ENCODE measurements at places on chromosomes 7 and 10.

DNA sequence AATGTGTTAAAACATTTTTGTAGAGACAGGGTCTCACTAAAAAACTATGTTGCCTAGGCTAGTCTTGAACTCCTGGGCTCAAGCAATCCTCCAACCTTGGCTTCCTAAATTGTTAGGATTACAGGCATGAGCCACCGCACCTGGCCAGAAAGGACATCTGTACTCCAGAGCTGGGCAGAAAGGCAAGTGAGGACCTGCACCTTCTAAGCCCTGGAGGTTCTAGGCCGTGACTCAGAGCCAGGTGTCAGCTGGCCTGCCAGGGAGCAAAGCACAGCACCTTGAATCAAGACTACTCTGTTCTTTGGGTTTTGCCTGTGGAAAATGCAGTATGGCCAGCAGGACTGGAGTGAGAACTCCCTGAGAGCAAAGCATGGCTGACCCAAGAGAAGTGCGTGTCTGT is 396.5 kb downstream of the ADRA2A start:
- DNase-seq, result no peak

GRCh38 chr10:122257041-122257440 is 14.1 kb upstream of the BTBD16 start:
- no peak for DNase-seq

GRCh38 chr7:55124989-55125875 is 106.4 kb downstream of the EGFR start:
- DNase-seq, result no peak

DNA sequence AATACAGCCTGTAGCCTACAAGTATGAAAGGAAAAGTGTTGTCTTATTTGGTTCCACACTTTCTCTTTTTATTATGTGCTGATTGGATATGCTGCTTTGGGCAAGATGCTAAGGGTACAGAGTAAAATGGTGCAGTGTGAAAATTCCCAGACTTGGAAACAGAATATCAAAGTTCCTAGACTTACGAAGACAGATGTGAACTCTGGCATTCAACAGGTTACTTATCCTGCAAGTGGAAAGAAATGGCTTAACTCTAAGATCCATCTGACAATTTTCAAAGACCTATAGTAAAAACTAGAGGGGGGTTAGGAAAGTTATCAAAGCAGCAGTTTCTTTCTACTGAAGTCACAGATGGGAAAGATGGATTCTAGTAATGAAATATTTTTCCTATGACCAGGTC is 24.1 kb downstream of the CUTC start:
- DNase-seq, result no peak

GRCh38 chr7:95391761-95392160 is 4.4 kb downstream of the PON3 start:
- DNase-seq, result no peak

DNA sequence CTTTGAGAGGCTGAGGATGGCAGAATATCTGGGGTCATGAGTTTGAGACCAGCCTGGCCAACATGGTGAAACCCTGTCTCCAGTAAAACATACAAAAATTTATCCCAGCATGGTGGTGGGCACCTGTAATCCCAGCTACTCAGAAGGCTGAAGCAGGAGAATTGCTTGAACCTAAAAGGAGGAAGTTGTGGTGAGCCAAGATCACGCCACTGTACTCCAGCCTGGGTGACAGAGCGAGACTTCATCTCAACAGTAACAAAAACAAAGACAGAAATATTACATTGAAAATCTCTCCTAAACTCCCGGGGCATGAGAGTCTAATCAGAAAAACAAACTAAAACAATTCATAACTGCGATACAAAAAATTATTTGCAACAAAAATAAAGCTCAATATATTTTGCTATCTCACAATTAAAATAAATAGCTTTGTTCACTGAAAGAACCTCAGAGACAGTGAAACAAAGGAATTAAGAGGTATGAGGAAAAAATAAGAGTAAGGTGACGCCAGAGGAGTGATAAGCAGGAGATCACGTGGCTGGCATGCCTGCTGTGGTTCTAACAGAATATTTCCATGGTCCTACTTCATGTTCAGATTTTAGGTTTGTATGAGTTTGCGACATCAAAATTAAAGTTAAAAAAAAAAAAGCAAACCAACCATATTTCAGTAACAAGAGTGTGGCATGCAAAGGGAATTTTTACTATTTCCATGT is 527.7 kb upstream of the POM121L12 start:
- no peak for DNase-seq

DNA sequence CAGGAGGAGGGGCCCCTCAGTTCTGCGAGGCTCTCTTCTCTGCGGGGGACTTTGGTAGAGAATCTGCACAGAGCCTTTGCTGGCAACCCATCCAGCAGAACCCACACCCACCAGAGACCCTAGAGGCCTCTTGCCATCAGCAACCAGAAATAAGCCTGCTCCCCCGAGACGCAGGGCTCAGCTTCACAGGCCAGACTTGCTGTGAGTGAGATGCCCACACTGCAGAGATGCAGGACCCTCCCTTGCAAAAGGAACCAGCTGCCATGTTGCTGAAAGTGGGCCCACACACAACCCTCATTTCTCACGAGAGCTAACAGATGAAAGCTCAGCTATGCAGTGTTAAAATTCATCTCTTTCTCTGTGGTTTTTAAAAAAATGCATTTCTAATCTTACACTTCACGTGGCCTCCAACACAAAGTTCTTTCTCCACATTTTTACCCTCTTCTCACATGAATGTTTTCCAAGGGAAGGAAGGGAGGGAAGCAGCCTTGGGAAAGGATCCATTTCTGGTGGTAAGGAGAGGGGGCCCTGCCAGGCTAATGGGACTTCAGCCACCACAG is 171.6 kb downstream of the CCDC3 start:
- DNase-seq, result no peak

DNA sequence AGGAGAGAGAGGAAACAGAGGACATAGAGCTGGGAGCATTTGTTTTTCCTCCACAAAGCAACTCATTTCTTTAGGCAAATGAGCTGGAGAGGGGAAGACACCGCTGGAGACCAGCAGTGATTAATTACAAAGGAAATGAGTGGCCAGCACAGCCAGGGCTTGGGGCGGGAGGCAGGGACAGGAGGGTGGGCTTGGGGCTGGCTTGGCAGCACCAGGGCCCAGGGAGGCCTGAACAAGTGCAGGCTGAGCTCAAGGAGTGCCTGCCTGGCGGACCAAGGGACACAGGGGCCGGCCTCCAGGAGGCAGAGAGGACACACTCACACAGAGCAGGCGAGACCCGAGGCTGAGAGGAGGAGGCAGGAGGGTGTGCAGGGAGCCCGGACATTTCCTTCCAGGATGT is 149.0 kb upstream of the UNC5B start:
- no peak for DNase-seq

GRCh38 chr7:1707756-1708595 is 37.9 kb downstream of the ELFN1 start:
- peak; percentile 46 for DNase-seq
